Activated CD4-positive, alpha-beta memory T cell treated with anti-CD3 and anti-CD28 coated beads for 36 hours (primary cell): ENCODE measurements at places on chromosomes 3 and 15. TPM values are rescaled to one million over a fixed set of nuclear protein-coding genes. Genes with fewer than 3 reads are reported as not detected.

ERICH6 gene
- not detected for total RNA-seq

DNA sequence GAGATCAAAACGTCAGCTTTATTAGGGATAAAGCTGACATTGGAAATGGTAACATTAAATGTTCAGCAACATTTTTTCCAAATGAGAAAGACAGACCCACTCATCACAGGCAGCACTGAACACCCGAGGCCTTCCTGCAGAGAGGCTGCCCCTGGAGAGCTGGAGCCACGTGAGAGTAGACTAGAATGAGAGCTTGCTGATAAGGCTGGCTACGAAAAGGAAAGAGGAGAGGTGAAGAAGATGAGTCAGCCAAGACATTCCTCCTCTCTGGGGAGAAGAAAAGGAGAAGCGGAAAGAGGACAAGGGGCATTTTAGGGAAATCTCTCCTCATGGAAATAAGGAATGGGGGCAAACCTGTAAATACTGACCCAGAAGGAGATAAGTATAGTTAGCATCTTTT, 7.3 kb downstream of the CYP19A1 start:
- no peak overlapping the region for H3K27ac ChIP-seq
- DNase-seq = no peak
- H3K4me1 ChIP-seq = no peaks in the 10 kb centered on the region
- no peak overlapping the region for H3K4me3 ChIP-seq
- no peaks in the 10 kb centered on the region for H3K36me3 ChIP-seq

GRCh38 chr3:123344175-123344906, 104.5 kb downstream of the ADCY5 start:
- DNase-seq = no peak
- no peak overlapping the region for H3K4me3 ChIP-seq
- peaks cover 13% of the 10 kb centered on the region for H3K27me3 ChIP-seq
- no peaks in the 10 kb centered on the region for H3K36me3 ChIP-seq
- peak overlapping the region; percentile 8 for H3K27ac ChIP-seq

CFAP20DC gene
- 2.5 TPM for total RNA-seq

P3H2 gene
- not detected for total RNA-seq

DNA sequence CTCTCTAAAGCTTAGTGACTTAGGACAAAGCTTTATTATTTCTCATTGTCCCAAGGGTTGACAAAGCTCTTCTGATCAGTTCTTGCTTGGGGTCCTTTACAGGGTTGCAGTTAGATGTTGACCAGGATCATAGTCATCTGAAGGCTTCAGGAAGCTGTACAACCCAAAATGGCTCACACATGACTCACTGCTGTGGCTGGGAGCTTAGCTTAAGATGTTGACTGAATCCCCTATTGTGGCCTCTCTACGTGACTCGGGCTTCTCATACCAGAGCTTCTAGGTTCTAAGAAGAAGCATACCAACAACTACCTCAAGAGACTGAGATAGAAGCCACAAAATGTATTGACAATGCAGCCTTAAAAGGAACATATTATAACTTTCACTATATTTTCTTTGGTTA, 569.6 kb upstream of the ROBO2 start:
- H3K27me3 ChIP-seq = no peaks in the 10 kb centered on the region
- no peak for DNase-seq
- H3K4me1 ChIP-seq = no peaks in the 10 kb centered on the region
- H3K4me3 ChIP-seq = no peak overlapping the region

DNA sequence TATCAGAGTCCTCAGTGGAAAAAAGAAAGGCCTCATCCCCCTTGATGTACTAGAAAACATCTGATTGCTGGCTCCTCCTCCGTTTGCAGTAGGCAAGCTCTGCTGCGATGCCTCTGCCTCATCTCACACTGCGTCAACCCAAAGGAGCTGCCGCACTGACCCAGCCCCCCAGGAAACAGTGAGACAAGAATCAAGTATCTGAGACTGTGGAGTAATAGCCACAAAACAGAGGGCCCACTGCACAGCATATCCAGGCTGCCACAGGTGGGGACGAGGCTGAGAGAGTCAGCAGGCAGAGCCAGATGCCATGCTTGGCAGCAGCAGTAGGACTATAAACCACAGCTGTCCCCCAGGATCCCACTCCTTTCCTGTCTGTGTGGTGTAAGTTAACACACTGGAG, 165.9 kb downstream of the STAC start:
- no peaks in the 10 kb centered on the region for H3K4me1 ChIP-seq
- H3K27ac ChIP-seq = no peak overlapping the region

DNA sequence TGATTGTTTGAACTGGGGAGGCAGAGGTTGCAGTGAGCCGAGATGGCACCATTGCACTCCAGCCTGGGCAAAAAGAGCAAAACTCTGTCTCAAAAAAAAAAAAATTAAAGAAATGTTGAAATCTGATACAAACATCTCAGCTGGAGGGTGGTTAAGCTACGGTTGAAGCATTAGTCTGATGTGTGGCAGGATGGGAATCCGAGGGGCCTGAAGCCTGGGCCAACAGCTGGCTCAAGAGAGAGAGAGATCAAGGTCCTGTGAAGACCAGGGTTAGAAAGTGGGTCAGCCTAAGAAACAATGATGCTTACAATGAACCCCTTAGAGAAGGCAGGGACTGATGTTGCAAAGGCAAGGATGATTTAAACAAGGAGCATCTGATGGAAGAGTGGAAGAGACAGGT, 69.8 kb downstream of the CD200R1L start:
- H3K36me3 ChIP-seq = no peaks in the 10 kb centered on the region
- no peaks in the 10 kb centered on the region for H3K27me3 ChIP-seq
- DNase-seq = no peak
- no peak overlapping the region for H3K27ac ChIP-seq

GRCh38 chr3:64184621-64185020, 40.6 kb downstream of the PRICKLE2 start:
- no peak overlapping the region for H3K4me3 ChIP-seq
- no peaks in the 10 kb centered on the region for H3K4me1 ChIP-seq
- DNase-seq = no peak
- no peak overlapping the region for H3K27ac ChIP-seq
- no peaks in the 10 kb centered on the region for H3K36me3 ChIP-seq

ASB14 gene
- not detected for total RNA-seq

NANOGP8 gene
- total RNA-seq = not detected

DNA sequence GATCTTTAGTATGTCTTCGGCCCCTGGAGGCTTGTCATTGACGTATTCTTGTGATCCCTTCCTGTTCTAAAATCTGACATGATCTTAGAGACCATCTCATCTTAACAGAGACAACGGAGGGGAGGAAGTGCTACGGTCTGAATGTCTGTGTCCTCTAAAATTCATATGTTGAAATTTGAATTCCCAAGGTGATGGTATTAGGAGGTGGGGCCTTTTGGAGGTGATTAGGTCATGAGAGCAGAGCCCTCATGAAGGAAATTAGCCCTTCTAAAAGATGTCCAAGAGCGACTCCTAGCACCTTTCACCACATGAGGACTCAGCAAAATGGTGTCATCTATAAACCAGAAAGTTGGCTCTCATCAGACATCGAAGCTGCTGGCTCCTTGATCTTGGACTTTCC, 233.2 kb upstream of the CMC1 start:
- no peaks in the 10 kb centered on the region for H3K4me1 ChIP-seq
- no peak for DNase-seq
- no peak overlapping the region for H3K4me3 ChIP-seq
- H3K27ac ChIP-seq = no peak overlapping the region

PARP15 gene
- total RNA-seq = 11.0 TPM

MON1A gene
- total RNA-seq = 6.3 TPM

GRCh38 chr15:99253381-99254090, 2.3 kb downstream of the LRRC28 start:
- peak overlapping the region; percentile 81 for H3K27ac ChIP-seq
- no peaks in the 10 kb centered on the region for H3K27me3 ChIP-seq
- peak; percentile 66 for DNase-seq
- H3K4me3 ChIP-seq = peak overlapping the region; percentile 49
- peaks cover 28% of the 10 kb centered on the region for H3K4me1 ChIP-seq
- peaks cover 19% of the 10 kb centered on the region for H3K36me3 ChIP-seq
